Thymus (tissue), 14 donors: ENCODE measurements at places on chromosomes 4 and X.

DNA sequence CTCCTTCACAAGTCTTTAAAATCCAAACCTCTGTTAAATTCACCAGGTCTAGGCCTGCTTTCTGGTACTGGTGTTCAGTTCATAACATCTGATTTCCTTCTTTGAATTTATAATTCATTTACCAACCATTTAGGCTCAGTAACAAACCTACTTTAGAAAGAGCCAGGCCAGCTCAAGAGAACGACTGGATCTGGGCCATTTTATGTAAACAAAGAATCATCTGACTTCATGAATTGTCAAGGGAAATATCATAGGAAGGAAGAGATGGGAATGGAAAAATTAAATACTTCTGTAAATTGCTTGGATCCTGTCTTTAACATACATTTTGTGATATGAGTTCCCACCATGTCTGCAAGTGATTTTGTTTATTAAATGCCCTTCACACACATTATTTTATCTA, 36.5 kb downstream of the DCHS2 start:
- H3K4me1 ChIP-seq: no peaks in the 10 kb centered on the region
- no peaks in the 10 kb centered on the region for H3K27me3 ChIP-seq
- no peak overlapping the region for H3K27ac ChIP-seq
- DNase-seq: no peak
- H3K4me3 ChIP-seq: no peak overlapping the region

- H3K27me3 ChIP-seq: no peaks in the 10 kb centered on the region
- DNase-seq: no peak
- no peaks in the 10 kb centered on the region for H3K36me3 ChIP-seq
Measured at GRCh38 chr4:112823606-112824005, 186.7 kb downstream of the LARP7 start.

GRCh38 chr4:152255437-152255836, 280.5 kb downstream of the FBXW7 start:
- H3K27ac ChIP-seq: no peak overlapping the region
- H3K4me1 ChIP-seq: peaks cover 14% of the 10 kb centered on the region
- no peaks in the 10 kb centered on the region for H3K27me3 ChIP-seq
- H3K4me3 ChIP-seq: no peak overlapping the region
- DNase-seq: no peak
- no peaks in the 10 kb centered on the region for H3K36me3 ChIP-seq

GRCh38 chr4:132384709-132385108, 764.4 kb upstream of the PCDH10 start:
- no peak overlapping the region for H3K4me3 ChIP-seq
- no peak overlapping the region for H3K27ac ChIP-seq
- no peaks in the 10 kb centered on the region for H3K27me3 ChIP-seq
